ENCODE measurements at places on chromosomes 7 and 10.

GRCh38 chr7:41915871-41916270 is 213.0 kb upstream of the INHBA start:
- no peak for DNase-seq

DNA sequence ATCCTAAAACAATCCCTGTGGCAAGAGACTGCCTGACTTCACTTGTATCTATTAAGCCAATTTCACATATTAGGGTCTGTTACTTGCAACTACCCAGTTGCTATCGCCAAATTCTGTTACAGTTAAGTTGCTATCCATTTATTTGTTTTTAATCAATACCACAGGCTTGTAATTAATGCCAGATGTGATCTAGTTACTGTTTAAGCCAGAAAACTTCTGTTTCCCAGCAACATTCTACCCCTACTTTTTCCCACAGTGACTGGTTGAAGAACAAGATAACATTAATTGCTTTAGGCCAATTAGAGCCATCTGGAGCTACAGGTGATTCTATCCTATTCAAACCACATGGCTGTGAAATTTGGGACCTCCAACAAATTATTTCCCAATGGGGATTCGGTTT is 131.3 kb downstream of the ALOX5 start:
- DNase-seq = no peak

DNA sequence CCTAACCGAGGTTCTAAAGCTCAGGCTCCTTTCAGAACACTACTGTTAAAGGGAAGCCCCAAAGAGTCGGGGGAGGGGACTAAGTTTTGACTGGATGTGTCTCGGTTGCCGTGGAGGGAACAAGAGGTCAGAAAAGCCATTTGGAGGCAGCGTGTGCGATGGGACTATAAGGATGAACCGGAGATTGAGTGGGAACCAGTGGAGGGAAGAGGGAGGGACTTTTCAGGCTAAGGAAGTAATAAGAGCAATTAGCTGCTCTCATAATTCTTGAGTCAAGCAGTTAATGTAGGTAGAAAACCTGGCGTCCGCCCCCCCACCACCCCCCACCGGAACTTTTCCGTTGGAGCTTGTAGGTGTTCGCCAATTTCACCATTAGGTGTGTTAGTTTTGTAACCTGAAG is 491 bp upstream of the AKAP9 start:
- peak; percentile 51 for DNase-seq

DNA sequence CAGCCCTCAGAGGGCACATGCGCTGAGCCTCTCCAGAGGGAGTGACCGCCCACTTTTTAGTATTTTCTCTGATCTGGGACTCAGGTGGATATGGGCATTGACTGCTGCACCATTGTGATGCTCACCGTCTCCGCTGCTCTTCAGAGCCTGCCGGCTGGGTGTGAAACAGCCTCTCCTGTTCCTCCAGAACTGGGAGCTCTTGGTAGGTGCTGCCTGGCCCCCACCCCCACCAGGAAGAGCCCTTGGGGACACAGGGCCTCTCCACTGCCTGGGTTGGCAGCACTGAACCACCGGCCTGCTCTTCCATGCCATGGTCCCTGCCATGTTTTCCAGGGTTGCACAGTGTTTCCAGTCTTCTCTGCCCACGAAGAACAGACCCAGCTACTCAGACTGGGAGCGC is 36.3 kb downstream of the ARHGAP22 start:
- DNase-seq = no peak

GRCh38 chr7:76278540-76278939 is 23.9 kb upstream of the HSPB1 start:
- DNase-seq = no peak

- no peak for DNase-seq
Observed at GRCh38 chr10:103794996-103795395, 60.4 kb downstream of the SH3PXD2A start.

GRCh38 chr10:103067956-103068355 is 125.1 kb downstream of the NT5C2 start:
- DNase-seq = no peak

DNA sequence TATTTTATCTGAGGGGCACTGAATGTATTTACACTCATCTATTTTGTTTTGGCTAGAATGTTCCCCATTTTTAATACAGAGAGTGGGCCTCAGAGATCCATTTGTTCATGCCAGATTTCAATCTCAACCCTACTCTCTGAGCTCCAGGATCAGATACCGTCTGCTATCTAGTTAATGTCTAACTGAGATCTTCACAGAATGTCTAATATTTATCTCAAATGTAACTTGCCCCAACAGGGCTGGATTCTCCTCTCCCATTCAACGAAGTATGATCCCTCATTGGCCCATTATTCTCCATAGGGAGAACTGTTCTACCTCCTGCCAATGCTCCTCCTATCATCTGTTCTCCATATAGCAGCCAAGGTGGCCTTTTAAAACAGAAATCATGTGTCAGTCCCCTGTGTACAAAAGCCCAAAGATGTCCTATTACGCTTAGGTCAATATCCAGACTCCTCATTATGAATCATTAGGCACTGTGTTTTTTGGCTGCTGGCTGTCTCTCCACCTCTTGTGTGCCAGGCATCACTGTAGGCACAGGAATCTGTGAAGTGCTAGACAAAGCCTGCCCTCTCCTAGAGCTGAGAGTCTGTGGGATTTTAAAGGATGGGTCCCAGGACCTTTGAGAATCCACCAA is 169.3 kb upstream of the AGK start:
- DNase-seq = no peak

- no peak for DNase-seq
Observed at GRCh38 chr7:75596727-75597614, 104.9 kb downstream of the SPDYE5 start.

- DNase-seq = no peak
Observed at GRCh38 chr7:128902761-128903585, 7.5 kb downstream of the KCP start.

GRCh38 chr7:38819463-38819862 is 89.5 kb downstream of the VPS41 start:
- DNase-seq = no peak

DNA sequence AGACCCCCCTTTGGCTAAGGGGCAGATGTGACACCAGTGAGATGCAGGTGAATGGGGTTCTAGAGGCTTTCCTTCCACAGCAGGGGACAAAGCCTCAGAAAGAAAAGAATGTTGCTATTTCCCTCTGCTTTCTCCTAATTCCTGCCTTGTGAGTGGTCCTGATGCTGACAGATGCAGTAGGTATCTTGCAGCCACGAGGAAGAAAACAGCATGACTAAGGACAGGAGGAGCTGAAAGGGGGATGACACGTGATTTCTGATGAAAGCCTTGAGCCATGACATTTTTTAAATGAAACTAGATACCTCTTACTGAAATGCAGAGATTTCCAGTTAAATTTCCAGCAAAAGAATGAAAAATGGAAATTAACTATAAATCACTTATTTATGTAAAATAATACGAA is 92.4 kb downstream of the C1GALT1 start:
- DNase-seq = no peak

- DNase-seq = no peak
Observed at GRCh38 chr7:143046426-143046851, 5.7 kb upstream of the OR6V1 start.

- no peak for DNase-seq
Observed at GRCh38 chr10:36092116-36092515, 450.0 kb upstream of the FZD8 start.

DNA sequence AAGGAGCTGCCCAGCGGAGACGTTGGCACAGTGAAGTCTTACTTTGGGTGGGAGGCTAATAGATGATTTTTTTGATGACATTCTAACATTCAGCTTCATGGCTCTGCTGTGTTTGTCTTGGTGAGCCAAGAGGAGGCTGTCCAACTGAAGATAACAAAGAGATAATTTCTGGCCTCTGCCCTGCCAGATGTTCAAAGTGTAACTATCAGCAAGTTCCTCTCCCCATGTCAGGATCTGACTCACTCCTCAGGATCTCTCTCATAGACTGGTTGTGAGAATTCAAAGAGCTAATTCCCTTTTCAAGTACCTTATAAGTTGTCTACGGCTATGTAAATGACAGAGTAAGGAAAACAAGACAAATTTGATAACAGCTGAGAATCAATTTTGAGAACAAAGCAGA is 1340.9 kb downstream of the XPNPEP1 start:
- DNase-seq = no peak

DNA sequence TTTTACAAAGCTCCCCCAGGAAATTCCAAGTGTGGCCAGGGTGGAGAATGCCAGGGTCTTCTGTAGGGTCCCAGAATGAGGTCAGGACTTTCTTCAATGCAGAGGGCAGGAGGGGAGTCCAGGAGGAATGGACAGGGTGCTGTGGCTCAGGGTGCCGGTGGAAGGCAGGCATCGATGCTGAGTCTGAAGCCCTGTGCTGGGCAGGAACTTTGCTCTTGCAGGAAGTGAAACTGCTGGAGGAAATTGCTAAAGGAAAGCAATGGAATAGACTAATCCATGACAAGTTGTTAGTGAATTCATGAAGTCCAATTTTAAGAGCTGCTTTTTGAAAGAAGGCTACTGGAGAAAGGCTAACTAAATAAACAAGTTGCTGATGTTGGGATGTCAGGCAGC is 14.8 kb downstream of the PTPRE start:
- no peak for DNase-seq

GRCh38 chr10:46225597-46225996 is 61.2 kb upstream of the ANTXRL start:
- DNase-seq = no peak

GRCh38 chr7:132485600-132486273 is 90.5 kb downstream of the PLXNA4 start:
- no peak for DNase-seq

- DNase-seq = no peak
Observed at GRCh38 chr10:49668684-49669083, 10.8 kb upstream of the C10orf53 start.

DNA sequence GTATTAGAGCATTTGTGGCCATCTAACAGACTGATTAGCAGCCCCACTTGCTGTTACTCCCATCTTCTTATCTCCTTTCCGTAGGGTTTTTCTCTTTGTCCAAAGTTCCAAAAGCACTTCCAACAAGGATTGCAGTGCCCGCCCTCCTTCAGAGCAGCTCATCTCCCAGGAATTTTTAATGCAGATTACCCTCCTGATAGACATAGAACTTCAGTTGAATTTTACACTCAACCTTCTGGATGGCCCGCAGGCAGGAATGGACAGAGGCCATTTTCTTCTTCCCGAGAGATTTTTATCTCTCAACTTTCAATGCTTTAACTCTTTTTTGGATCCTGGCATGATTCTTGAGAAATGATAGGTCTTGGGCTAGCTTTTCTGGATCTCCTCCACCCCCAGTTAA is 23.3 kb downstream of the PRKG1 start:
- no peak for DNase-seq

DNA sequence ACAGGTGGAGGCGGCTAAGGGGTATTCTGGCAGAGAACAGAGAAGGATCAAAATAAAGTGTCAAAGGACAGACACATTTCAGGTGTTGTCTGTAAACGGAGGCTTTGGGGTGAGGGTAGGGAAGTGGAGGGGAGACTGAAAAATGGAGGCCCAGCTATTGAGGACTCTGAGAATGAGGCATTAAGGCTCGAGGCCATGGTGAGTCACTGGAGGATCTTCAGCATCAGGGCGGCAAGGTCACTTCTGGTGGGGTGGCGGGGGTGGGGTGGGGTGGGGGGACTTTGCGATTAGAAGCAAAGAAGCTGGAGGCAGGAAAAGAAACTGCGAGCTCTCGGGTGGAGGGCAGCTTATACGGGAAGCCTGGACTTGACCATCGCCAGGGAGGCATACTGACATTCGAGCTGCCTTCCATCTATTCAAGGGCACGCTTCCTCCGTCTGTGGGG is 58.4 kb upstream of the PCGF5 start:
- no peak for DNase-seq

DNA sequence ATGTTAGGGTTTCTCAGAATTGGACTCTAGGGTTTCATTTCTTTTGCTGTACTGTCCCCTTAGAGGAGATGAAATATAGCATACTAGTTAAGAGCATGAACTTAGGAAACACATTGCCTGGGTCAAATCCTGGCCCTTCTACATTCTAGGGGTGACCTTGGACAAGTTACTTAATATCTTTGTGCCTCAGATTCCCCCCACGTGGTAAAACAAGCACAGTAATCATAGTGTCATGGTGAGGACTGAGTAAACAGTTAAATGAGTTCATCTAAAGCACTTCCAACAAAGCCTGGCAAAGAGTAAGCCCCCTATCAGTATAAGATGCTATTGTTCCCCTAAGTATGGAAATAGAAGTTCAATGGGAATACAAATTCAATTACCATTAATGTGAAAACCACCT is 5.1 kb downstream of the DPY19L1 start:
- DNase-seq = no peak

DNA sequence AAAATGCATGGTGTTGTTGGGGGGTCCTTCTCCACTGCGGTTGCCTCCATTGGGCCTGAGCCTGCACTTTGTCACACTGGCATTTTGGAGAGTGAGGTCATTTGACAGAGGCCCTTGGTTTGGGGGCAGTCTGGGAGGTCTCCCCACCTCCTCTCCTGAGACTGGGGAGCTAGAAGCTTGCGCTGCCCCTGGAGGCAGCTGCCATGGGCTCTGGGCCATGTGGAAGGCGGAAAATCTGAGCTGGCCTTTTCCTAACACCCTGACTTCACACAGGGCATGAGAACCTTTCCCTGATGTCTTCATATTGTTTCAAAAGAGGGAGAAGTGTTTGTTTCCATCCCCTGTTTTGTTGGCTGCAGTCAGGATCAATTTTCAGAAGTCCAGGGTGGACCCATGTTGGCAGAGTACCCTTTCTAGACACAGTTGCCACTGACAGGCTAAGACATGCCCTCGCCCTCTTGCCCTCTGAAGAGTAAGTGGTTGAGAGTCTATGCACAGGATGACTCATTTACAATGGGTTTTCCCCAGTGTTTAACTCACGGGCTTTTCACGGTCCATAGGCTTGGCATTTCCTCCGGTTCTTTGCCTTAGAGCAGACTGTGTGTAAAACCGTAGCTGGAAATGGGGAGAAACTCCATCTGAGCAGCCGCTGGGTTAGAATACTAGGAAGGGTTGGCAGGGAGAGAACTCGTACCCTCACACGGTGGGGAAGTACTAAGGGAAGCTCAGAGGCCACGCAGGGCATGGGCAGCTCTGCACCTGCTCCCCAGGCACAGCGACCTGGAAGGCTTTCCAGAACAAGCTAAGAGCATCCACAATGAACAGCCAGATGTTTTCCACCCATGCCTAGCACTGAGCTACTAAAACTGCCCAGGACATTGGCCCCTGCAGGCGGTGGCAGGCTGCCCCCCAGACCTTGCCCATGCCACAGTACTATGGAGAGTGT is 655.0 kb downstream of the SDK1 start:
- no peak for DNase-seq

GRCh38 chr10:89255793-89256192 is 4.2 kb upstream of the LIPA start:
- no peak for DNase-seq

DNA sequence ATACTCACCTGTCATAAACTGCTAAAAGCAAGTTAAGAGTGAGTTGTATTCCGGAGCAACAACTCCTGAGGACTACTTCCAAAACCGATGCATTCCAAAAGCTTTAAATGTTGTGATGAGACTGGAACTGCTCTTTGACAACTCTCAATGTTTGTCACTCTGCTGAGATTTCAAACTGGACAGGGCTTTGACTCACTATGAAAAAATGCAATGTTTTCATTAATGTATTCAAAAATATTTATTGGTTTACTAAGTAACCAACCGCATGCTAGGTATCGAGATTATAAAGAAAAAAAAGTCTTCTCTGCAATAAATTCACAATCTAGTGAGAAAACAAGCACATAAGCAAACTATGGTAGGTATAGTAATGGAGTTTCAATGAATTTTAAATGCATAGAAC is 107.9 kb upstream of the GNAI1 start:
- DNase-seq = no peak

- DNase-seq = no peak
Observed at GRCh38 chr10:98435178-98435577, 11.6 kb downstream of the HPS1 start.

- no peak for DNase-seq
Observed at GRCh38 chr7:36615852-36616540, 108.3 kb downstream of the AOAH start.
